ENCODE measurements at places on chromosomes 16 and 17.

GRCh38 chr17:64457156-64457555 lies 8.2 kb downstream of the MILR1 start:
- no peak for DNase-seq

DNA sequence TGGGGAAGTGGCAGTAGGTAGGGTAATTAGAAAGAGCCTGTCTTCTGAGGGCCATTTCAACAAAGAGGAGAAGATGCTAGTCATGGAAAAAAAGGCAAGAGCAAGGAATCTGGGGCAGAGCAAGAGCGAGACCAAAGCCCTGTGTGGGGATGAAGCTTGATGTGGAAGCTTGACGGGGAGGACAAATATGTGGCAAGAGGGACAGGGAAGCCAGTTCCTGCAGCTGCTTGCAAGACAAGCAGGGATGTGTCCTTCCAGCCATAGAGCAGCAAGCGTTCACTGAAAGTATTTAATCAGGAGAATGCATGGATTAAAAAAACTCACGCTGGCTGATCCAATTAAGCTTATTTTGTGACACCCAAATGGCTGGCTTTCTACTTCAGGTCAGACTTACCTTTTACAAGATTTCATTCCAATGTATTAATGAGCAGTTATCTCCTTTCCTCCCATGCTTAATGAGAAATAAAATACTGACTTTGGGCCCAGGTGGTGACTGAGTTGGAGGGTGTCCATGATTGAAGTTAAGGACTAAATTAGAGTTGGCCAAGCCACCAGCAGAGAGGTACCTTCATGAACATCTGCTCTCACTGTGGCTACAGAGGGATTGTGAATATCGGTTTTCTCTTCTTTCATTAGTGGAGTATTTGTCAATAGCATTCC lies 76.8 kb downstream of the ABCA8 start:
- DNase-seq = no peak

DNA sequence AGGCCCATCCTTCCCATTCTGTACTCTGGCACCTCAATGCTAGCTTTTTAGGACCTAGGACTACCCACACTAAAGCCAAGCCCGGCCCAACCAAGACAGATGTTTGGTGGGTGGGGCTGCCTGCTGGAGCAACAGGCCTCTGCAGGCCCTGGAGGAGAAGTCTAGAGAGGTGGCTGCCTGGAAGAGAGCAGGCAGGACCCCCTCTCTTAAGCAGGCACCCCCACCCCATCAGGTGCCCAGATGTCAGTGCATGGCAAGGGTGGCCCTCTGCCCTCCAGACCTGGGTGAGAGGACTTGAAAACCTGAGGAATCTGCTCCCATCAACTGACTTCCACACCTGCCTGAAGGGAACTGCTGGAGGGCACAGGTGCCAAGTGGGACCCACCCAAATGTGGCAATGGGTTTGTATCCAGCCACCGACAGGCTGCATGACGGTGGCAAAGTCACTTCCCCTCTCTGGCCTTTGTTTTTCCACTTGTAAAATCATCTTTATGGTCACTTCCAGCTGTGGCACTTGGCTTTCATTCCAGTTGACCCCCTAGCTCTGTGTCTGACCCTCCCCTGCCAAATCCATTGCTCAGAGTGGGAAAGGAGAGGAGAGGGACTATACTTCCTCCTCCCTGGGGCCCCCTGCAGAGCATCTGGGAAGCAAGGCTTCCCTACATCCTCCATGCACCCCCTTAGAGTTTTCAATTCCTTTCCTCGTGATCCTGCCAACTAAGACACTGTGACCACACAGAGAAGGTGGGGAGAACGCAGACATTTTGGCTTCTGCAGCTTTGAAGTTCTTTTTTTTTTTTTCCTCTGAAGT lies 1.7 kb upstream of the STAT5A start:
- no peak for DNase-seq

DNA sequence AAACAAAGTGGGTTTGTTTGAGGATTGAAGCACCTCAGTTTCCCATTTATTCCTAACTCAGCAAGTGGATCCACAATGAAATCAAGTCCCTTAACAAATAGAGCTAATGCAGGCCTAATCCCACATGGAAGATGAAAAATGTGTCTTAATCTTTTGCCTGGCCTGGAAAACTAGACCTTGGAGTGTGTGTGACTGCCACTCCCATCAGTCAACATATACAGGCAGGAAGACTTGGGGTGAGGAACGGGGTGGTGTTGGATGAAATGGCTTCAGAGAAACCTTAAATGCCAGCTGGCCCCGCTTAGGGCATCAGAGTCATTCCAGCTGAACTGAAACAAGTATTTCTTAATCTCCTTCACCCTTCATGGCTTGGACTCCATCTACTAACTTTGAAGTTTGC lies 269.5 kb downstream of the MAF start:
- DNase-seq = no peak

DNA sequence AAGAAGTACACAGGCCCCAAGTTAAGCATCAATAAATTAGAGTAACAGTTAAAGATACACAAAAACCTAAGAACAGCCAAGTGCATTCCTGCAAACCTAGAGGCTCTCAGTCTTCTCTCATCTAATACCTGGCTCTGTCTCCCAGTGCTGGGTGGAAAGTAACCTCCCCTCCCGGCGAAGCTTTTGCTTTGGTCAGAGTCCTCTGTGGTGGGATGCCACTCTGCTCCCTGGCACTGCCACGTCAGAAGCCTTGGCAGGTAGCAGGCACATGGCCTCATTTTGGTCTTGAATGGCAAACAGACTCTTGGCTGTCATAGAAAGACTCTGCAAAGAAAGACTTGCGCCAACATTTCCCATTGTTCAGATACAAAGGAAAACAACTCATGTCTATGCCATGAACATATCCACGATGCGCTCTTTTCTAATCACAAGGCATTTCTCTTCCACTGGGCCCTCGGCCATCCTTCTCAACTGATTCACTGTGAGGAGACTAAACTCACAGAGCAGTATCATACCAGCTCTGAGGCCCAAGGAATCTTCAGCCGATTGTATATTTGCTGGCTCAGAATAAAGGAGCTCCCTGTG lies 21.2 kb downstream of the MTHFSD start:
- no peak for DNase-seq

DNA sequence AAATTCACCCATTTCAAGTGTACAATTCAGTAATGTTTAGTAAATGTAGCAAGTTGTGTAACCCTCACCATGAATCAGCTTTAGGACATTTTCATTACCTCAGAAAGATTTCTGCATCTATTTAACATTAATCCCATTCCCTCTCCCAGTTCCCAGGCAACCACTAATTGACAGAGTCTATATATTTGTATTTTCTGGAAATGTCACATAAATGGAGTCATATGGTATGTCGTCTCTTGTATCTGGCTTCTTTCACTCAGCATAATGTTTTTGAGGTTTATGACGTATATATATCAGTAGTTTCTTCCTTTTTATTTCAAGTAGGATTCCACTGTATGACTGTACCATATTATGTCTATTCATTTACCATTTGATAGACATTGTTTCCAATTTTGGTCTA lies 199.8 kb downstream of the CYB561 start:
- no peak for DNase-seq

GRCh38 chr17:38719943-38720641 lies 10.0 kb upstream of the CISD3 start:
- no peak for DNase-seq

GRCh38 chr16:16075488-16076422 lies 126.3 kb downstream of the ABCC1 start:
- no peak for DNase-seq

DNA sequence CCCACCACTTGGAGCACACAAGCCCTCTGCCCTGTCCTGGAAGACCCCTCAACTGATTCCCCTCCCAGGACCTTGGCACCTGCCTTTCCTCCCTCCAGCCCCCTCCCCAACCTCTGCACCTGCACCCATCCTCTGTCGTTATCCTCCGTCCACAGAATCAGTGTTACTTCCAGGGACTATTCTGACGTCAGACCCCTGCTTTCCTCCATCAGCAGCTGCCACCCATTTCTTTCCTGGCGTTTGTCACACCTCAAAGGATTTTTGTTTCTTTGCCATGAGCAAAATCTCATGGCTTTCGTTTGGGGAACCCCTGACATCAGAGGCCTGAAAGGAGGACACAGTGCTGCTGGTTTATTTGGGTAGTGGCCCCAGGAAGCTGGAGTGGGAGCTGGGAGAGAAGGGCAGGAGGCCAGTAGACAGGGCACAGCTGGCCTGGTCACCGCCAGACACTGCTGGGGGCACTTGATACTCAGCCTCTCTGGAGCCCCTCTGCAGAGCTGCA lies 68.4 kb downstream of the SOCS1 start:
- DNase-seq = no peak

- DNase-seq = no peak
Observed at GRCh38 chr16:47876511-47876910, 279.3 kb downstream of the ABCC12 start.

GRCh38 chr16:87850009-87851006 lies 19.0 kb downstream of the SLC7A5 start:
- peak; percentile 66 for DNase-seq

DNA sequence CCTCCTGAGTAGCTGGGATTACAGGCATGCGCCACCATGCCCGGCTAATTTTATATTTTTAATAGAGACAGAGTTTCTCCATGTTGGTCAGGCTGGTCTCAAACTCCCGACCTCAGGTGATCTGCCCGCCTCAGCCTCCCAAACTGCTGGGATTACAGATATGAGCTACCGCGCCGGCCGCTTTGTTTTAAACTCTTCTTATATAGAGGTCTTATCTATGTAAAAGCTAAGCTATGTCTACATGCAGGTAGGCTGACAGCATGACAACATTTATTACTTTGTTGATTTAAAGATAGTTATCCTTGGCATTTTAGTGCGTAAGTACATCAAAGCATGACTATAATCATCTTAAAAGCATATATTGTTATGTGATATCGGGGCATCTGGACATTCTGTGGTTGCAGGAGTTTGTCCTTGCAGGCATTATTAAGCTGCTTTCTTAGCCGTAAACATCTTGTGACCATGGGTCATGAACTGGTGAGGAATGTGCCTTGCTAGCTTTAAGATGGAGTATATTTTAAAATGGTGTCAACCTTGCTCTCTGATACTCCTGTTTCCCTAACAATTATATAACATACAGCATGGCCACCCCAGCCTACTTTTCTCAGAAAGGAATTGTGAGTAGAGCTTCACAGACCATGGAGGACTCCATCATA lies 45.8 kb upstream of the TAOK1 start:
- DNase-seq = no peak

- DNase-seq = no peak
Observed at GRCh38 chr17:82593590-82594087, 54.6 kb downstream of the WDR45B start.

GRCh38 chr16:27781981-27782880 lies 232.3 kb downstream of the KATNIP start:
- DNase-seq = no peak

DNA sequence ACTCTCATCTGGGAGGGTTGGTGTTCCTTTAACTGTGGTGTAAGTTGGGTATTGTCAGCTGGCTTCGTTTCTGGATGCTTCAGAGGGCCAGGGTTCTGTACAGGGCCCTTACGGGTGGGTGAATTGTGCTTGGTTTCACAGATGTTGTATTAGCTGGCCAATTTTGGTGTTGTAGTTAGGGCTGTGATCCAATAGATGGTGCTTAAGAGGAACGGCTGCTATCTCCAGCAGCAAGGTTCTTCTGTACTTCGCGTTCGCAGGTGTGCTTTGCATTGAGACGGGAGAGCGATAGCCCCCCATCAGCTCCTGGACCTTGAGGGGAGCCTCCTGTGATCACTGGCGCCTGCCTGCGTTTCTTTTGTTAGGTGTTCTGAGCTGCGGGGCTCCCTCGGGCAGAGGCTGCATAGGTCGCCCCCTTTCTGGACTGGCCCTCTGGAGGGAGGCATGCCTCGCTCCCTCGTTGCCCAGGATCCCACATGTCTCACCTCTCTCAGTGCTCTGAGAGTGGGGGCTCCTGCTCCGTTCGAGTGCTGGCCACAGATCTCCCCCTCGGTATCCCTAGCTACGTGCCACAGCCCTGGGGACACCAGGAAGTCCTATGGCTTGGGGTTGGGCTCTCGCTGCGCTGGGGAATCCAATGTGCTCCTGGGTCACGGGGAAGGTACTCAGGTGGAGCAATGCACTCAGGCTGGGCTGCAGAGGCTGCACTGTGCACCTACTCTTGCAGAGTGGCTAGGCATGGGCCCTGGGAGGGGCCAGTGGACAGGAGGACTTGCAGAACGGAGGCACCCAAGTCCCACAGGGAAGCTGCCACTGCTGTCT lies 837 bp upstream of the PRDM7 start:
- DNase-seq = no peak

DNA sequence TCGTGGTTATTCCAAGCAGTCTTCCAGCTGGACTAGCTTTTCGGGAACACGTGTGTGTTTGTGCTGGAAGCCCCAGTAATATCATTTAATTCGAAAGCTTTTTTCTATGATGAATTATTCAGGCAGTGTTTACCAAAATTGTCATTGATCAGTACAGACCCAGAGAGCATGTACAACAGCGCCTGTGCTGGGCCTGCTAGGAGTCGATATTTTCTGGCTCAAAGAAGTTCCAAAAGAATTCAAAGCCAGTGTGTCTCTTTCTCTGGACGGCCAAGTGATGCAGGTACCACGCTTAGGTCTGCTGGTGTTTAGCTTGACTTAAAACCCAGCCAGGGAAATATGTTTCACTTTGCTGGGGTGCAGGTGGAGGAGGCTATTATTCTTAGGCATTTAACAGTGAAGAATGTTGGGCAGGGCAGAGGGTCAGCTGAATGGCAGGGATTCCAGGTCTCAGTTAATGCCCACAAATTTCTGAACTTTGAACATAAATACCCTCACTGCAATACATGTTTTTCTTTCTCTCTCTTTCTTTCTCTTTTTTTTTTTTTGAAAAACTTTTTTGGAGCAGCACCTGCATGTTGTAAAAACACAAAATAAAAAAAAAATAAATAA lies 401.3 kb downstream of the WWOX start:
- DNase-seq = no peak
